ENCODE measurements at places on chromosomes 7 and 10.

- DNase-seq: no peak
These were observed 311.6 kb downstream of the CCDC3 start for GRCh38 chr10:12689893-12690292.

- peak; percentile 91 for DNase-seq
These were observed 19.1 kb downstream of the DNAJB12 start for GRCh38 chr10:72335394-72336258.

GRCh38 chr10:78059906-78060702, 26.4 kb downstream of the RPS24 start:
- no peak for DNase-seq

DNA sequence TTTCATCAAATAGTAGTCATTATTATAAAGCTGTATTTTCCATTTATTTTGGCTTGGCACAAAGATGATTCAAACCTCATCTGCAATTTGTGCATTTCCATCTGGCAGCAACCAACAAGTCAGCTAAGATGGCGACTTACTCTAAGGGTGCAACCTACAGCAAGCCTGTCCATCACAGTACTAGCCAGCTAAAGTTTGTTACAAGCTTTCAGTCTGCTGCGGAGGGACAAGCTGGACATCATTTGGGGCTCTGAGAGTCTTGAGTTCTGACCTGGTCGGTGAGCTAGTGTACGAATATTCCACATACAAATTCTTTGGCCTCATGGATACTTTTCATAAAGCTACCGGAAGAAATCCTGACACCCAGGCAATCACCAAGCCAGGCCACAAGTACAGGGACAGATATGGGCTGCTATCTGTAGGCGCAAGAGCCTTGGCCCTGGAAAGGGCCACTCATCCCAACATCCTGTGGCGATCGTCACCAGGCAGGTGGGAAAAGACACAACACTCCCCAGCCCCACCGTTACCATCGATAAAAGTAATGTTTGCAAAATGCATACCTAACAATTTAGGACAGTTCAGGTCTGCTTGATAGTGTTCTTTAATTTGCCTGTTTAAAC, 307.6 kb downstream of the SKIDA1 start:
- no peak for DNase-seq

DNA sequence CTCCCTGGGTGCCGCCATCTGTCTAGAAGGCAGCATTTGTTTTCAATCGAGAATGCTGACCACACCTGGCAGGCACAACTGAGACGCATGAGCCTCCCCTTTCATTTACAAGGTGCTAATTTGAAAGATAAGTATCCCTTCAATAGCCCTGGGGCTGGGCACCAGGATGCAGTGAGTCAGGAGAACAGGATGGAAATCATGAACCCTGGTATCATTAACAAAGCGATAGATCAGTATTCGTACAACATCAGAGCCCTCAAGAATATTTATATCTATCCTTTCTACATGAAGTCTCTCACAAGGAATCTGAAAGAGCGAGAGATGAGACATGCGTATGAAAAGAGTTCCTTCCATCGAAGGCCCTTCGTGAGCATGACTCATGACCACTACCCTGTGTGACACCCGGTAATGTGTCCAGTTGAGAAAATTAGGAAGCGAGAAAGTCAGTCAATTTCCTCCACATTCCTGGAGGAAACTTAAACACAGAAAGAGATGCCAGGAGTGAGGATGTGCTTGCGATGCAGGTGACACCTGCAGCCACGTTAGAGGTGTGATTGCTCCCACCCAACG, 123.1 kb upstream of the PITRM1 start:
- DNase-seq: peak; percentile 14

DNA sequence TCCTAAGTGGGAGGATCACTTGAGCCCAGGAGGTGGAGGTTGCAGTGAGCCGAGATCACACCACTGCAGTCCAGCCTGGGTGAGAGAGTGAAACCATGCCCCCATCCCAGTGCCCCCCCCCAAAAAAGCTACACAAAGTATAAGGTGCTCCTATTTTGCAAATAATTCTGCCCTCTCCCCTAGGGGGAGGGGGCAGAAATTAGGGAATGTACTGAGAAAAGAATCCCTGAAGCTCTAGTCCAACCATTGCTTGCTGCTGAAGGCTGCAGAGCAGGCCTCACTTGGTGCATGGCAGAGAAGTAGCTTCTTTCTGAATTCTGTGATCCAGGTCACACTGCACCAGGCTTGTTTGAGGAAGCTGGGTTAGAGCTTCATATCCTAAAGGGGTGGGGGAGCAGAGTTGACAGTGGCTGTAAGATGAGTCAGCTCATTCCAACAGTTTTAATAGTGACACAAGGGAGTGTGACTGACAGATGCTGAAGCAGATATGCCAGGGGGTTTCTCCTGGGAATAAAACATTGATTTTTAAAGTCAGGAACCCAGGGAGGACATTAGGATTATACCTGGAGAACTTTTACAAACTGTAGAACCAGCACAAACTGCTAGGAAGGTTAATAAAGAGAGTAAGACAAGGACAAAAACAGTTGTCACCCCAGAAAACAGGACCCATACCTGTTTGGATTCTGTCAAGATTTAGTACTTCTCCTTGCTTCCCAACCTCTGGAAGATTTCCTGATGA, 32.8 kb upstream of the STRIP2 start:
- DNase-seq: peak; percentile 4

DNA sequence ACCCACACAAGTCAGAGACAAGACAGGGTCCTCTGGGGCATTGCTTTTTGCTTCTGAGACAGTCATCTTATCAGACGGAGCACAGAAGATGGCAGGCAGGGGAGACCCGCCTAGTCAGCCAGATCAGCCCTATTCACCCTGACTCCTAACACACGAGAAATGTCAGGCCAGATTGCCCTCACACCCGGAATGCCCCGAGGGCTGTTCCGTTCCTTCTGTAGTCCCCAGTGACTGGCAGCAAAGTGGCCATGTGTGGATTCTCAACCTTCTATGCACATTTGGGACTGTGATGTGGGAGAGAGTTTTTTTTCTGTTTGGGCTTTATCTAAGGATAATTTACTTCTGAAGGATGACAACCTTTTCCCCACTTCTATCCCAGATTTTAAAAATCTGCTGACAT, 35.5 kb upstream of the TBX20 start:
- no peak for DNase-seq

DNA sequence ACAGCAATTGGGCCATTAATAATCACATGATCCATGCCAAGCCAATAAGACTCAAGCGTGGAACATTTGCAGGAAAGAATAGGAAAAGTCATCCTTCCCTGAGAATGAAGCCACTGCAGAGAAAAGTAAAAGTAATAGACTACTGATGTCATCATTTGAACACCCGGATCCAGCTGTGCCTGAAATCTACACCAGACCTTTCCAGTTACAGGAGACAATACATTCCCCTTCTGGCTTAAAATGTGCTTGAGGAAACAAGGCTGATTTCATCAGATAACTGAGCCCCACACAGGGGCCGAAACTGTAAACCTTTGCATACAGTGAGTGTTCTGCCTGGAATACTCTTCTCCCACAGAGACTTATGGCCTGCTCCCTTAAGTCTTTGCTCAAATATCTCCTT, 232.8 kb downstream of the KCNMA1 start:
- DNase-seq: no peak

GRCh38 chr7:15508258-15508657, 53.6 kb downstream of the AGMO start:
- peak; percentile 20 for DNase-seq

DNA sequence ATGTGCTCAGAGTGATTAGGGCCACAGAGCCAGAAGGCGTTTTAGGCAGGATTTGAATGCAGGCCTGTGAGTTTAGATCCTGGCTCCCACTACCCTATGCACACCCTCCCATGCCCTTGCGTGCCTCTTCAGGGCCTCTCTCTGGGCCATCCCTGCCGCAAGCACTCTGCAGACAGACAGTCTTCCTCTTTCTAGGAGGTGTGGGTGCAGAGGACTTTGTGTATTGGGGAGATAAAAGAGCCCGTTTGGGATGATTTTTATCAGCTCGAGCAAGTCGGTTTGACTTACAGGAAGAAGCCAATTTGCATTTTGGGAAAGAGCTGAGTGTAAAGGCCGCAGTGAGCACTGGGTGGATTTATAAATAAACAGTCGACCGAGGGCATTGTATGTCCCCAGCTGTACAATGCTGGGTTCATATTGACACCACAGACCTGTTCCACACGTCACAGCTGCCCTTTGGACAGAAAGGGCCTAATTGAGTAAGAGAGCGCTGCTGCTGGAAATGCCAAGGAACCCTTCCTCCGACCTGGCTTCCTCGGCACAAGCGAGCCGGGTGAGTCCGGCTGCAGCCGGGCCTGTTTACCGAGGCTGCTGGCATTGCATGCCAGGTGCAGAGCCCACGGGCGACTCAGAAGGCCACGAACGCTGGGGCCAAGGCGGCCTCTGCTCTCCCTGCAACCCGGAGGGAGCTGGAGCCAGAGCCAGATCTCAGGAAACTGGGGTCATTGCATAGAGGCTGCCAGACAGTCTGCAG, 25.1 kb downstream of the ZMIZ1 start:
- DNase-seq: peak; percentile 96

GRCh38 chr7:123725586-123726171, 23.1 kb downstream of the WASL start:
- DNase-seq: no peak

- DNase-seq: peak; percentile 94
These were observed 258.1 kb downstream of the KLF6 start for GRCh38 chr10:3526727-3527501.

GRCh38 chr7:116500078-116500853, 728 bp downstream of the CAV2 start:
- peak; percentile 85 for DNase-seq

GRCh38 chr7:138169441-138169851, 93.2 kb downstream of the AKR1D1 start:
- peak; percentile 32 for DNase-seq

- no peak for DNase-seq
These were observed 42.3 kb downstream of the AKR1E2 start for GRCh38 chr10:4868357-4868657.

DNA sequence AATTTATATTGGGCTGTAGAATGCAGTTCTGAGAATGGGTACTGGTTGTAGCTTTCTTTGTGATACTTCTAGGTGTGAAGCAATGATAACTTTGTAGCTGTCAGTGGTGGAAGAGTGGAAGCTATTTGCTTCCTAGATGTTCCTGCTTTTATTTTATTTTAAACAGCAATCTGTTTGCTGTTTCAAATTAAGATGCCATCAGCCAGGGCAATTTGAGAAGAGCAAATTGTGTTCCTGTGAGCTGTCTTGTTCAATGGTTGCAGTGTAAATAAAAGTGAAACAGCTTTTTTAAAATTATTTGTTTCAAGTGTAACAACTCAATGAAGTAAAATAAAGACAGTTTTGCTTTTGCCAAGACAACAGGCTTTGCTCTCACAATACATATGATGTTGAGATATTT, 150.8 kb upstream of the TMEM229A start:
- DNase-seq: no peak

DNA sequence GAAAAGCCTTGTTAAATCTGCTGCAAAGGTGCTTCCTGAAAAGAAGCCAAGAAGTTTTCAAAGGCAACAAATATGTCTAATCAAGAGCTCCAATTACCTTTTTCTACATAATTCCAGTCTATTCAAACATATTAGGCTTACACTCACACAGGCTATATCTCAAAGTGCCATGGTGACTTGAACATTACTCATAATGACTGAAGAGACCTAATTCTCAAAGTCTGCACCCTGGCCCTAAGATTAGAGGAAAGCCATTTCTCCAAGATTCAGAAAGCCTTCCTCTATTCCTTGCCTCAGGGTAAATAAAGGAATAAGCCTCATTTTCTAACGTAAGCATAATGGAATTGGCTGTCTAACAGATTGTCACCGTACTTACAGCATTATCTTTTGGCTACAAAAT, 78.3 kb upstream of the THSD7A start:
- no peak for DNase-seq

DNA sequence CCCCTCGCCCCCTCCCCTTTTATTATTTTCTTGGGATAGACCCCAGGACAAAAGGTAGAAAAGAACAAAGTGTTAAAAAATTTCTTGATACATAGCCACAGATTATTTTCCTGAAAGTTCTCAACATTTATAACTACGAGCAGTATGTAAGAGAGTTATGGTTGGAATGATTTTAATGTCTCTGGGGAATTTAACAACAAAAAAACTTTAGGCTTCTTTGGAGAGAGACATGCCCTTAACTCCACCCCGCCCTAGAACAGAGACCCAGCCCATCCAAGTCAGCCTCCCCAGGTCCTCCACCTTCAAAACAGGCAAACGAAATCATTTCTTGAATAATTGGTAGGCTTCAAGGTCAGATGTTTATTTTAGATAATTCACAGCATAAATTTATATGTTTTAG, 97.1 kb downstream of the TCF7L2 start:
- no peak for DNase-seq

DNA sequence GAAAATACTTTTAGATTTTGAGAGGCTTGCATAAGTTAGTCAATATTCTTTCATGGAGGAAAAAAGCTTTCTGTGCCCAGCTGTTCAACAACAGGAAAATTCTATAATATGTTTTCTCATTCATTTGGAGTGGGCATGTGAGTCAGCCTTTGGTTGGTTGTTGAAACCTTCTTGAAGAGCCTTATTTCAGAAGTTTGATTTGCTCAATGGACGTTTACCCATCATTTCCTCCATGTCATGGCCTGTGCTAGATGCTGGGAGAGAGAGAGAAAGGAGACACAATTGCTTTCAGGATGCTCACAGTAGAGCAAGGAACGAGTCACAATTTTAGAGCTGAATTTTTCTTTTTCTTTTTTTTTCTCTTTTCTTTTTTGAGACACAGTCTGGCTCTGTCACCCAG, 181.7 kb downstream of the PRKCQ start:
- DNase-seq: no peak

DNA sequence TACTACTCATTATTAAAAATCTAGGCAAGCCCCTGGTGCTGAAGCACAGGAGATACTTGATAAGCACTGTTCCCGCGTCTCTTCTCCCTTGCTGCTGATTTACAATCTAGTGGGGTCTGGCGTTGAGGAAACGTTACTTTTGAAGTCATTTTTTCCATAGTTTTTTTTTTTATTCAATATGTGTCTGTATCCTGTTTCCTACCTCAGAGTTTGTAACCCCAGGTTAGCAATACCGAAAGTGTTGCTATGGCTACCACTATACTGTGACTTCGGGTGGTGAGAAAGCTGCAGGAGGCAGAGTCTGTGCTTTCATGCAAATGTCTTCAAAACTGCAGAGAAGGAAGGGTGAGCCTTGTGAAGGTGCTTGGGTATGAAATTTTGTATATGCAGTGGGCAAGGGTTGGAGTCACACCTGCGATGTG, 458.8 kb upstream of the GHITM start:
- no peak for DNase-seq

DNA sequence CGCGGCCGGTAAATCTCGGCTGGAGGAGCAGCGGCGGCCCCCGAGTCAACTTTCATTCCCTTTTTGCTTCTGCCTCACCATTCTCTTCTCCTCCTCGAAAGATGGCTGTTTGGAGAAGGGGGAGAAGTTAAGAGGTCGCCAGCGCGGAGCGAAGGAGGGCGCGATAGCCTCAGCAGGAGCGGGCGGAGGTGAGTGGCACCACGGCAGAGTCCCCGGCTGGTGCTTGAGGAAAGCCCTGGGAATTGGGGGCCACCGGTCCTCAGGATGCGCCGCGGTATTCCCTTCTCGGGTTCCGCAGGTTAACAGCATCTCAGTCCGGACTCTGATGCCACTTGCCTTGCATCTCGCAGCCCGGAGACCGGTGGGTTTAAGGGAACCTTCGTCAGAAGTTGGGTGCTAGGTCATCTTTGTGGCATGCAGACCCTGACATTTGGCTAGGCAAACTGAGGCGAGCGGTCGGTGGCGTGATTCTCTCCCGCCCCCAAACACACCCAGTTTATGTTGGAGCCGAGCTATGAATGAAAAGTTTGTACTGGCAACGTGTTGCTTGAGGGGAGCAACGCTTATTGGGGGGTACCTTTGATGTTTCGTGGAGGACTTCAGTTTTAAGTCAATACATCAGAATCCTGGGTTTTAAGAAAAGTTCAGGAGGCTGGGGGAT, 59.5 kb upstream of the PRPS1L1 start:
- DNase-seq: peak; percentile 25

- no peak for DNase-seq
These were observed 75.5 kb upstream of the CAPZA2 start for GRCh38 chr7:116786791-116787443.
